ENCODE measurements at places on chromosomes 3 and 15.

GRCh38 chr3:52440249-52440551 lies 4.7 kb downstream of the SEMA3G start:
- DNase-seq = no peak

GRCh38 chr3:18061737-18062656 lies 319.6 kb upstream of the TBC1D5 start:
- DNase-seq = no peak

GRCh38 chr15:85676342-85677098 lies 118.2 kb downstream of the KLHL25 start:
- DNase-seq = no peak

- no peak for DNase-seq
Measured at GRCh38 chr3:130543322-130543721, 26.3 kb downstream of the COL6A6 start.

GRCh38 chr3:194705761-194706160 lies 20.1 kb downstream of the FAM43A start:
- DNase-seq = no peak

DNA sequence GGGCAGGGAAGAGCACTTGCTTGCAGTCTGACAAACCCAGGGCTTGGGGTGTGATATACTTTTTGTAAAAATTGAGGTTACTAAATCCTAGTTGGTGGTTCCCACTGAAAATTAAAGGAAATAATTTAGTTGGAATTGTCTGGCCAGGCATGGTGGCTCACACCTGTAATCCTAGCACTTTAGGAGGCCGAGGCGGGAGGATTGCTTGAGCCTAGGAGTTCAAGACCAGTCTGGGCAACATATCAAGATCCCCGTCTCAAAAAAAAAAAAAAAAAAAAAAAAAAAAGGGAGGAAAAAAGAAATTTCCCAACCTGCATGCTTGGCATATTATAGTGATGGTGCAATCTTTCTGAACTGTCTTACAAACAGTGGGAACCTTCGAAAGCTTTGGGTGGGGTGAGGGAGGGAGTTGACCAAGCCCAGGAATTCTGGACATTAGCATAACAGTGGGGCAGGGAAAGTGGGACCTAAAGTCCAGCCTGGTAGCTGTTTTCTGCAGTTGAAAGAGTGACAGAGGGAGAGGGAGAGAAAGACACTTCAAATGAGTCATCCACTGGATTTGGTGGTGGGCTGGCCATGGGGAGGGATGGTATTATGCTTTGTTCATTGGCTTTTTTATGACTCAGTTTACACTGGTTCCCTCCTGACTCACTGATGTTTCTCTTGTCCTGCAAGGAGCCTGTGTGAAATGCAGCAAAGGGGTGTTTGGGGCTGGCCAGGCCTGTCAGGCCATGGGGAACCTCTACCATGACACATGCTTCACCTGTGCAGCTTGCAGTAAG lies 41.1 kb downstream of the LIMD1 start:
- DNase-seq = no peak

DNA sequence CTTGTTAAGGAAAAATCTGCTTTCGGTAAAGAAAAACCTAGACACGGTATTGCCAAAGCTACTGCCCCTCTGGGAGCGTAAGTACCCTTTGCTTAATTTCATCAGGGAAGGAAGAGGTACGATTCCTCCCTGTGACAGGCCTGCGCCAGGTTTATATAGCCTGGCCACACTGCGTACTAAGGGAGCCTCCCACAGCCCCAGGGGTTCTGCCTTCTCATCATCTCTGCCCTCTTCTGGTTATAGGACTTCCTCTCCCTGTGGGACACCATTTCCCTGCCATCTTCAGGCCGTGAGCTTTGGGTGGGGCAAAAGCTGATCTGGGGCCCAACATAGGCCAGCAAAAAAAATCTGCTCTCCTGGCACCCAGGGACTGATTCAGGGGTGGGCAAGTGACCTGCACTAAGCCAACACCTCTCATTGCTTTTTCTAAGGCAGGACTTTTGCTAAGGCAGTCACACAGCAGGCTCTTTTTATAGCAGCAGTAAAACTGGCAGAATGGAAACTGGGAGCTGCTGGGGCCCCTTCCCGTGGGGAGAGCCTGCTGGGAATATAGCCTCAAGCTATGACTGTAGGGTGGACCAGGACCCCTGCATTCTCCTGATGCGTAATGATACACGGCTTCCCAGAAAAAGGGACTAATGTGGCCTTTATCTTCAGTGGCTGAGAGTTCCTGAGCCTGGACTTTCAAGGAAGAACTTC lies 76.2 kb downstream of the PRICKLE2 start:
- DNase-seq = no peak

GRCh38 chr3:11238880-11239279 lies 33.3 kb upstream of the ATG7 start:
- no peak for DNase-seq

GRCh38 chr3:79019137-79019923 lies 748.5 kb downstream of the ROBO1 start:
- DNase-seq = no peak

DNA sequence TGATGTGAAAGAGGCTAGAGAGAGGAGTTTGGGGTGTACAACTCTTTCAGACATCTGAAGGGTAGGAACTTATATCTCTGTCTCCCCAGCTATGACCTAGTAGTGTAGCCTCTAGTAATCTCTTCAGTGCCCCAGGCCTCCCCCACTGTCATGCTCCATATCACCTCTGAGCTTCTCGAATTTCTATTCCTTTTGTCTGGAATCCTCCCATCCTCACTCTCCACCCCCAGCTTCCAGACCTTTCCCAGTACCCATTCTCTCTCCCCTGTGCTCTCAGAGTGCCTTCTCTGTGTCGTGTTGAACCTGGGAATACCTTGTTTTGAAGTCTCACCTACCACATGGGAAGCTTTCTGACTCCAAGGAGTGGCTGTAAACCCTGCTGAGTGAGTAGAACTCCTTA lies 3.6 kb upstream of the RBPMS2 start:
- no peak for DNase-seq

- no peak for DNase-seq
Measured at GRCh38 chr15:27017168-27017809, 46.3 kb downstream of the GABRG3 start.

GRCh38 chr15:84791763-84792162 lies 25.4 kb upstream of the ALPK3 start:
- no peak for DNase-seq

DNA sequence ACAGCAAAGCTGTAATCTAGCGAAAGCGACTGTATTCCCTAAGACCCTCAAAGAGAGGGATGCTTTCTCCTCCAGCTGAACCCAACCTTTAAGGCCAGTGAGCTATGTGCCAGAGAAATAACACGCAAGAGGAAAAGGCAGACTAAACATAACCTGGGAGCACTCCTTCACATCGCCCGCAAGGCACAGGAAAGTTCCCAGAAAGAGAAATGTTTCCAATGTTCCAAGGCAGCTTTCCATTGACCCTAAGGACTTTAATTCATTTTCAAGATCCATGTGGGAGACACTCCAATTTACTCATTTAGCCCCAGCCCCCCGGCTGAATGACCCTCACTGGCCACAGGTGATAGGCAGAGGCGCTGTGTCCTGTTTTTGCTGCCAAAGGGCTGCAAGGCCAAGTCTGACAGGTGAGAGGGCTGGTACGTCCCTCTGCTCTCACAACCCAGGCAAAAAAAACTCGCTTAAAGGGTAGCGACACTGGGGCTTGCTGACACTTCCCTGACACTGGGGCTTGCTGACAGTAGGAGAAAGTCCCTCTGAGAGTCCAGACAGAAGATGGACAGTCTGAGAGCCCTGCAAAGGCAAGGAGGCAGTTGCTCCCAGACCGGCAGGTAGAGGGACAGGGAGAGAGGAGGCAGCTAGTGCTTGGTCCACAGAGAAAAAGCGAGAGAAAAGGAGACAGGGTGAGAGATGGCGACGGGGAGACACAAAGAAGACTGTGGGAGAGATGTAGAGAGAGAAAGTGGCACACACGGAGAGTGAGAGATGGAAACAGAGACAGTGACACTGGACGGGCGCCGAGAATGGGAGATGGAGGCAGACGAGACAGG lies 702 bp downstream of the ARHGEF3 start:
- DNase-seq = no peak

- no peak for DNase-seq
Measured at GRCh38 chr15:79494963-79495755, 63.0 kb downstream of the MINAR1 start.

DNA sequence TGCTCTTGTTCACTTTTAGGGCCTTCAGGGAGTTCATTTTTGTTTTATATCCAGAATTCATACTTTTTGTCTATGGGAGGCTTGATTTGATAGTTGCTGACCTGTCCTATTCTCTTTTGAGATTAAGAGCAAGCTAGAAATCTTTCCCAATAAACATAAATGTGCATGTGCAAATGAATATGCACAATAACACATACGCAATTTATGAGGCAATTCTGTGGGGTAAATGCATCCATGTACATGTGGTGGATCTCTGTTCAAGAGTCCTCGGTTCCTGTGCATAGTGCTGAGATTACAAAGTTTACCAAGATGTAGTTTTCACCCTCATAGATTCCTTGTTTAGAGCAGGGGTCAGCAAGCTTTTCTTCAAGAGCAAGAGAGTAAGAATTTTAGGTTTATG lies 640.7 kb downstream of the EDEM1 start:
- no peak for DNase-seq

GRCh38 chr3:66386011-66386924 lies 114.6 kb downstream of the LRIG1 start:
- DNase-seq = no peak

DNA sequence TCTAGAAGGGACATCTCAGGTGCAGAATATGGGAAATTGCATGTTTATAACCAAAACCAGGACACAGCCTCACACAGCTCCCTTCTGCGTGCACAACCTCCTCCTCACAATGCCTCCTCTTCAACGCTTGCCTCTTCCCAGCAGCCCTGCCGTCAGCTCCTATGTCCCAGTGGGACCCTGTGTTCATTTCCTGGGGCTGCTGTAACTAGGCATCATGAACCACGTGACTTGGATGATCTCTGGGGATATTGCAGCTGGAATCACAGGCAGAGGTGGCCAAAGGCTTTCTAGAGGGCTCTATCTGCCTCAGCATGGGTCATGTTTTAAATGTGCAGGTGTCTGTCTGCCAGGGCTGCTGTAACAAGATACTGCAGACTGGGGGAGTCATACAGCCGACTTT lies 375.3 kb downstream of the OCA2 start:
- no peak for DNase-seq

- no peak for DNase-seq
Measured at GRCh38 chr3:177483182-177483967, 286.1 kb upstream of the TBL1XR1 start.
